ENCODE measurements at places on chromosomes 1 and 21.

DNA sequence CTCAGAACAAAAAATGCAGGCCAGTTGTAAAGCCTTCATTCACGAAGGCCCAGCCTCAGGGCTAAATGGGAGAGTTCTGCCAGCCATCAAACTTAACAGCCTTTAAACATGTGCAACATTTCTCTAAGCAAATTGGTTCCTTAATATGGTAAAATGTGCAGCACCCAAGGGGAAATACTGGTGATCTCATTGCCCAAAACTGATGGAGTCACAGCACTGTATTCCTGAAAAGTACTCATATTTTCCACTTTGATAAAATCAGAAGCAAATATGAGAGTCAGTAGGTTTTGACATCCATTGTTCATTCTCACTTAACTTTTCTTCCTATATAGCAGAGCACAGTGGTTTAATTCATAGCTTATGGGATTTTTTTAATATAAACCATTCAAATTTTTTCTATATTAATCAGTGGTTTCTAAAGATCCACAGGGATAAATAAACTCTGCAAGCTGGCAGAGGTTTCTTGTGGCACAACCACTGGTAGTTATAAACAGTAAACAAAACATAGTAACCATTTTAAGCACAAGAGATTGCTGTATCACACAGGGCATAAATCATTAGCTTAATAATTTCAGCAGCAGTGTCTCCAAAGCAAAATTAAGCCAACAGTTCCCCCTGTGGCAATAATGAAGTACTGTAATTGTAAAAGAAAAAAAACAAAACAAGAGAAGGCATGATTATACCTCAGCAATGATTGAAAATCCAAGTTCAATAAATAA is 106.9 kb upstream of the LYPLAL1 start:
- DNase-seq, result no peak
- H3K27me3 ChIP-seq, result no peaks in the 10 kb centered on the region
- no peak overlapping the region for H3K27ac ChIP-seq
- peaks cover 15% of the 10 kb centered on the region for H3K4me1 ChIP-seq
- peaks cover 6% of the 10 kb centered on the region for H3K36me3 ChIP-seq

GRCh38 chr1:30909365-30910068 is 959 bp upstream of the SDC3 start:
- H3K4me1 ChIP-seq, result peaks cover 28% of the 10 kb centered on the region
- peaks cover 11% of the 10 kb centered on the region for H3K27me3 ChIP-seq
- H3K36me3 ChIP-seq, result no peaks in the 10 kb centered on the region
- peak overlapping the region; percentile 90 for H3K27ac ChIP-seq

DNA sequence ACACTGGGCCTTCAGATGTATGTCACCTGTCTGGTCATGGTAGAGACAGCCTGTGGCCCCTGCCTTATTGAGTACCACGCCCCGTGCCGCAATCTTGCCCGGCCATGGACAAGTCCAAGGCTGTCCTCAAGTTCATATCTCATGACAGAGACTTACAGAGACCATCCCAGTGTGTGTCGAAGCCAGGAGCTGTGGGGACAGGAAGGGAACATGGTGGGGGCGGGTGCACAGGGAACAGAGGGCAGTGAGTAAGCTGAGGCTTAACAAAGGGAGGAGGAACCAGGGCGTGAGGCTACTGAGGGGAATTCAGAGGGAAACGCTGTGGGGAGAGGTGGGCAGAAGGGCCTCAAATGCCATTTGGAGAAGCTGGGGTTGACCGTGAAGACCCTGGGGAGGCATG is 75.8 kb downstream of the ALPL start:
- no peak overlapping the region for H3K4me3 ChIP-seq
- peaks cover 18% of the 10 kb centered on the region for H3K4me1 ChIP-seq
- H3K27ac ChIP-seq, result no peak overlapping the region
- peaks cover 29% of the 10 kb centered on the region for H3K27me3 ChIP-seq

DNA sequence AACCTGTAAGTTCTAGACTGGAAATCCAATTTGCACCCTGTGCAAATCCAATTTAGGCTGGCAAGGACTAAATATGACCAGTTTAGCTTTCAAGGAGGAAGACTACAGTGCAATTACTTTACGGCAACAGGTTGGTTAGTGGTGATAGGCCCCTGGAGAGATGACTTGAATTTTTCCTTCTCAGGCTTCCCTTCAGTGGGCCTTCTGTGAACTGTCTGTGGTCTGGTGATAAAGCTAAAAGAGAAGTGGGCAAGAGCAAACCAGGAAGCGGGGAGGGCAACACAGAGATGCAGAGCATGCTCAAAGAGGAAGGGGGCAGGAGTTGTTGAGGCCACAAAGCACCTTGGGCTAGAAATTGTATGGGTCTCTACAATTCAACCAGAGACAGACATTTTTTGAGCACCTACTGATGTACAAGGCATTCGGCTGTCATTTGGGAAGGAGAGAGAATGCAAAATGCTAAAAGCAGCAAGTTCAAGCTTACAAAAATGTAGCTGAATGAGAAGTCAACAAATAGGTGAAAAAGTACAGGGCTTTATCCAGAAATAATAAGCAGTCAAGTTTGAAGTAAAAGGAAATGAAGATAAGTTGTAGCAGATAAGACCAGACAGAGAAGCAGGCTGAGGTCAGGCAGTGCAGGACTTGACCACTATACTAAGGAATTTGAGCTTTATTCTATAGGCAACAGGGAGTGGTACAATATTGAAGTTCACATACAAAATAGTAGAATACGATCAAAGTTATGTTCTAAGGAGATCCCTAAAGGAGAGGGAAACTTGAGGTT is 23.9 kb downstream of the INPP5B start:
- no peak overlapping the region for H3K27ac ChIP-seq
- H3K36me3 ChIP-seq, result no peaks in the 10 kb centered on the region
- H3K27me3 ChIP-seq, result no peaks in the 10 kb centered on the region
- no peak overlapping the region for H3K4me3 ChIP-seq
- no peak for DNase-seq

- H3K4me3 ChIP-seq, result no peak overlapping the region
- no peak overlapping the region for H3K27ac ChIP-seq
- H3K36me3 ChIP-seq, result no peaks in the 10 kb centered on the region
- peaks cover 35% of the 10 kb centered on the region for H3K27me3 ChIP-seq
- H3K4me1 ChIP-seq, result peaks cover 4% of the 10 kb centered on the region
Observed at GRCh38 chr1:206550446-206550845, 43.1 kb downstream of the RASSF5 start.

GRCh38 chr1:224434691-224435317 is at the start of gene WDR26:
Gene WDR26 (minus strand): TSS chr1:224434797.
- DNase-seq, result peak; percentile 81
- no peaks in the 10 kb centered on the region for H3K27me3 ChIP-seq
- peak within 1 kb of the TSS; percentile 98 for H3K27ac ChIP-seq
- peaks cover 47% of the 10 kb centered on the region for H3K4me1 ChIP-seq
- peak within 1 kb of the TSS; percentile 98 for H3K4me3 ChIP-seq

DNA sequence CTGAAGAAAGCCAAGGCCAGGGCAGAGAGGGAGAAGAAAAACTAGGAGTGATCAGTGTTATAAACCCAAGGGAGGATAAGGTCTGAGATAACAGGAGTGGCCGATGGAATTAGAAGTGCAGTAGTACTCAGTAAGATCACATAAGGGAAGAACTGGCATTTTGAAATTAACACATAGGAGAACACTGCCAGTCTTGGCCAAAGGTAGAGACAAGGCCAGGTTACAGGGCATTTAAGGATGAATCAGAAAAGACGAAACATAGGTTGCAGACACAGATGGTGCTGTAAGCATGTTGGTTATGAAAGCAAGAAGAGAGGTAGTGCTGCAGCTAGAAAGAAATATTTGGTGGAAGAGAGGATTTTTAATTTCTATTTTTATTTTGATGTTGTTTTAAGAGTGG is 278.9 kb upstream of the SNX7 start:
- peaks cover 4% of the 10 kb centered on the region for H3K4me1 ChIP-seq
- H3K27me3 ChIP-seq, result peaks cover 7% of the 10 kb centered on the region
- no peaks in the 10 kb centered on the region for H3K36me3 ChIP-seq
- no peak for DNase-seq
- no peak overlapping the region for H3K4me3 ChIP-seq

- H3K27me3 ChIP-seq, result no peaks in the 10 kb centered on the region
- H3K4me1 ChIP-seq, result peaks cover 20% of the 10 kb centered on the region
- H3K4me3 ChIP-seq, result peak overlapping the region; percentile 21
- DNase-seq, result no peak
- H3K36me3 ChIP-seq, result no peaks in the 10 kb centered on the region
Observed at GRCh38 chr1:87951852-87952251, 623.2 kb downstream of the LMO4 start.

- H3K36me3 ChIP-seq, result no peaks in the 10 kb centered on the region
- DNase-seq, result no peak
- H3K4me1 ChIP-seq, result peaks cover 21% of the 10 kb centered on the region
- H3K27me3 ChIP-seq, result no peaks in the 10 kb centered on the region
- H3K4me3 ChIP-seq, result no peak overlapping the region
Observed at GRCh38 chr1:234589854-234590620, 19.9 kb downstream of the IRF2BP2 start.

GRCh38 chr1:228315484-228315944 is 91.1 kb downstream of the TRIM11 start:
- no peaks in the 10 kb centered on the region for H3K4me1 ChIP-seq
- no peak overlapping the region for H3K27ac ChIP-seq
- peaks cover 12% of the 10 kb centered on the region for H3K36me3 ChIP-seq
- H3K27me3 ChIP-seq, result no peaks in the 10 kb centered on the region
- peak; percentile 66 for DNase-seq

DNA sequence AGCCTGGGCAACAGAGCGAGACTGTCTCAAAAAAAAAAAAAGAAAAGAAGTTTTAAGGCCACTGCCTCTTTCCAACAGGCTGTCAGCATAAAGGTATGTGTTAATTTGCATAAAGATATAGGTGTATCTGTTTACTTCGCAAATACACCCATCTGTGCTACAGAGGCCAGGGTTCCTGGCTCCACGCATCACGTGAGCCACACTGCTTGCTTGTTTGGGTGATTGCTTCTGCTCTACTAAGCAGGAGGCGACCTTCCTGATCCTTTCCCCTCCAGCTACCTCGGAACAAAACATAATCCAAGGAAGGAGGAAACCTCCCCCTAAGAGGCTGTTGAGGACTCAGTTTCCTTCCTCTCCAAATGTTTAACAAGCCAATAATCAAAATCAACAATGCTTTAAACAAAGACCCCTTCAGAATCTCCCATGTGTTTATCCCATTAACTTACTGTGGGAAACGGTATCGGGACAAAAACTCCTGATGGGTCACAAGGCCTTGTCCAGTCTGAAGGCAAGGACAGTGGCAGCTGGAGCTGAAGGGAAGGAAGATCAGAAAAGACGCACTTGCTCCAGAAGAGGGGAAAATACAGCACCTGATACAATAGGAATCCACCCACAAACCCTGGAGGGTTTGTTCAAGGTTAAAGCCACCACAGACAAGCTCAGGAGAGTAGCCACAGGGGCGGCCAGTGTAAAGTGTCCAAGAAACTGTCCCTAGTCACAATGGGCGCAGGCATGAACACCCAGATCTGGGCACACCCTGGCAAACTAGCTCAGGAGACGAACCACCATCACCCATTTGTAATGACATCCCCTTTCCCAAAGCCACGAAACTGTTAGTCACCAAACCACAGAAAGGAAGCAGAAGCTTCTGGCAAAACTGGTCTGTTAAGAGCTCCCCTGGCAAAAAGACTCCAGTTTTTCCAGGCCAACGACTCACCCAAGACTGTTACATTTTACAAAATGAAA is 17.2 kb downstream of the CTNNBIP1 start:
- H3K27me3 ChIP-seq, result no peaks in the 10 kb centered on the region
- H3K36me3 ChIP-seq, result peaks cover 3% of the 10 kb centered on the region
- peak overlapping the region; percentile 66 for H3K27ac ChIP-seq

DNA sequence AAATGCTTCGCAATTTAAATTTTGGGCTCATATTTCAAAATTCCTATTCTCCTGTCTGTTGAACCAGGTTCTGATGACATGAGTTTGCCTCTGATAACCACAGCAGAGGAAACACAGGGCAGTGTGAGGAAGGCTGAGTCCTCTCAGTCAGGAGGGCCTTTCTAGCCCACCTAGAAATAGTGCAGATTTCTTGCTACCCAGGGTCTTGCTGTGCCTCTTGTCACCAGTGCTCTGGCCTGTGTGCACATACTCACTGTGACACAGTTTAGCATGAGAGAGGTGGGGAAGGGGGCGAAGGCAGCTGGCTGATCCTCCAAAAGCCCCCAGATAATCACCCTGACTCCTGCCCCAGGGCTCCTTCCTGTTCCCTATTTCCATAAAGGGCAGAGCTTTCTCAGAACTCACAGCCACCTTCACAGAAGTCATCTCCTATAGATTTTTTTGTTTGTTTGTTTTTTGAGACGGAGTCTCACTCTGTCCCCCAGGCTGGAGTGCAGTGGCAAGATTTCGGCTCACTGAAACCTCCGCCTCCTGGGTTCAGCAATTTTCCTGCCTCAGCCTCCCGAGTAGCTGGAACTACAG is 23.7 kb downstream of the ERRFI1 start:
- H3K4me3 ChIP-seq, result no peak overlapping the region
- no peak for DNase-seq
- peaks cover 34% of the 10 kb centered on the region for H3K4me1 ChIP-seq
- no peaks in the 10 kb centered on the region for H3K27me3 ChIP-seq
- peaks cover 7% of the 10 kb centered on the region for H3K36me3 ChIP-seq

DNA sequence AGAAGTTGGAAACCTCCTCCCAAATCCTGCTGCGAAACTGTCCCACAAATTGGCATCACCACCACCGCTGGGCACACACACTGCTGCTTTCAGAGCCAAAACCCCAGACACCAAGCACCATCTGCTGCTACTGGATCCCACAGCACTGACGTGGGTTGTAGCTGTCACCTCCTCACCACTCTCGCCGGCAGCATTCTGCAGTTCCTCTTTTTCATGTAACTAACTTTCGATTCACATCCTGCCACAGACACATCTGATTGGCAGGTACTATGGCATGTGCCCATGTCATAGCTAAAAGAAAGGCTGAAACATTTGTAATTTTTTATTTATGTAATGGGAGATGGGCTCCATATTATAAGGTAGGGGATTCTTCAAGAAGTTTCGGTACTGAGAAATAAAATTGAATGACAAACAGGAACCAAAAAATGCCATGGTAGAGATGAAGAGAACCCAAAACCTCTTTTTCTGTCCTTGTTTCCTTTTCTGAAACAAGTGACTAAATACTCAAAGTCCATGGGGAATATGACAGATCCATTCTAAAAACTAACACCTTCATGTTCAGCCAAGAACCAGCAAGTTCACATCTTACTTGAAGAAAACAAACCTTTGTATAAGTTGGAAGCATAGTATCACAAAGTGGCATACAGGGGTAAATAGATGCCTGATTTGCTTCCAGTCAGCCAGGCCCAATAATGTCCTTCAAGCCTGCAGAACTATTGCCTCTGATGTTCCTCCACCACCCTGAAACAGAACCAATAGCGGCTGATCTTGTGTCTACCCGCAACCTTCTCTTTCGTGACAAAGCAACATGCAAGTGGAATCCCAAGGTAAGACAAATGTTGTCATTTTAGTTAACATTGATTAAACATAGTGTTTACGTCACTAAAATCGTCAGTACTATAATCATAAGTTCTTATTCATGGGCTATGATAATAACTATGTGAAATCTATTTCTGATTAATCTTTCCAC is 26.6 kb upstream of the RGS13 start:
- DNase-seq, result no peak
- no peak overlapping the region for H3K4me3 ChIP-seq
- no peak overlapping the region for H3K27ac ChIP-seq
- H3K27me3 ChIP-seq, result no peaks in the 10 kb centered on the region

DNA sequence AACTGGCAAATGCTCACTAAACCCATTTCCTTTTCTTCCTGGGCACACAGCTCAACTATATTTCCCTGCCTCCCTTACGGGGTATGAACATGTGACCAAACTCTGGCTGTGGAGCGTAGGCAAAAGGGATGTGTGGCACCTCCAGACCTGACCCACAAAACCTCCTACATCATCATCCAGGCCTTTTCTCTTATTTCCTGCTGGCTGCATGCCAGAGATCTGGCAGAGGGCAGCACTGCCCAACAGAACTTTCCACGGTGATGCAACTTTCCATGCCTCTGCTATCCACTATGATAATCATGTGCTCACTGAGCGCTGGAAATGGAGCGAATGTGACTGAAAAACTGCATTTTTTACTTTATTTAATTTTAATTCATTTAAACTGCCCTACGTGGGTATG is 99.6 kb upstream of the CACNA1E start:
- no peak overlapping the region for H3K4me3 ChIP-seq
- DNase-seq, result no peak
- H3K4me1 ChIP-seq, result no peaks in the 10 kb centered on the region
- peaks cover 28% of the 10 kb centered on the region for H3K27me3 ChIP-seq

Measured in type B pancreatic cell (in vitro differentiated cells).